CD4-positive, alpha-beta T cell treated with Interferon gamma for 1 hour (primary cell): ENCODE measurements at places on chromosomes 3 and 15.

DNA sequence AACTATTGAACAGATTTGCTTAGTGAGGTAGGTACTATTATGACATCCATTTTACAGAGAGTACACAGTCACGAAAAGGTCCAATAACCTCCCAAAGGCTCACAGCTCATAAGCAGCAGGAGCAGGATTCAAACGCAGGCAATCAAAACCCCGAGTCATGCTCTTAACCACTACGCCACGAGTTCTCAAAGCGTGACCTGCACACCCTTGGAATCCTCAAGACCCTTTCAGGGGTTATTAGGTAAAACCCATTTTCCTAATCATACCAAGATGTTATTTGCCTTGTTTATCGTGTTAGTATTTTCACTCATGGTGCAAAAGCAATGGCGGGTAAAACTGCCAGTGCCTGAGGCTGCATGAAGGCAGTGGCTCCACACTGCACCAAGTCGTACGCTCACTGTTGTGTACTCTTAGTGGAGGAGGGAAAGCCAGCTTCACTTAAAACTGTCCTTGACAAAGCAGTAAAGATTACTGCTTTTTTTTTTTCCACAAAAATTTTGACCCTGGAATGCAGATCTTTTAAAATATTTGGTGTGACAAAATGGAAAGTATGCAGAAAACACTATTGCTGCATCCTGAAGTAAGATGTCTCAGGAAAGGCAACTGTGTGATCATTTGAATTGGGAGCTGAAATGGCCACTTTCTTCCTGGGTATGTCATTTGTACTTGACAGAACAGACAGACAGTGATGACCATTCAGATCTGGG is 96.1 kb downstream of the IGF2BP2 start:
- DNase-seq, result no peak

DNA sequence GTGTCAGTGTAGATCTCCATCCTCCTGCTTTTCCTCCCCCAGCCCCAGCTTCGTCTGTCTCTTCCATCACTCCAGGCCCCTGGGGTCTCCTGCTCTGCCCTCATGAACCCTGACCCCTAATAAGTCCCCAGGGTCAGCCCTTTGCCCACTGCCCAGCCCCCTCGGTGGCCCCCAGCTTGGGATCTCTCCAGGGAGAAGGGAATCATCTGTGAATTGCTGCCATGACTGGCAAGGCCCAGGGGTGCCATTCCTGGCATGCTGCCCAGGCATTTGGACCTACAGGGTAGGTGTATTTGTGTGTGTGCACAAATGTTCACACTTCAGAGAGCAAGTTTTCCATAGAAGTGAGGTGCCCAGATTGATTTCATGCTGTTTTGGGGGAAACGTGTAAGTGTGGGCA is 5.9 kb upstream of the TBC1D21 start:
- DNase-seq, result no peak

DNA sequence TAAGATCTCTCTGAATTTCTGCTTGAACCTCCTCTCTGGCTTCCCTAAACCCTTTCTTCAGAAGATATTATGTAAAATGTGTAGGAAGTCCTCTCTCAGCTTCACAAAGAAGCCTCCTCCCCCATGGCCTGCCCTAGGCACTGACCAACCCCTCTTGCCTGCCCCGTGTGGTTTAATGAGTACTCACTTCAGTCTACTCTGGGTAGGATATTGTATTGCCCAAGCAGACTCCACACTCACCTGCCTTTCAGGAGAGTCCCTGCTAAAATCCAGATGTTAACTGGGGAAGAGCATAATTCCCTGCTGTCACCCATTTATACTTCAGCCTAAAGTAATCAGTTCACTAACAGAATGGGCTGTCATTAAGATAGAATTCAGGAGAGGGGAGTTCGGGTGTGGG is 2.6 kb upstream of the AGBL1 start:
- DNase-seq, result no peak

- no peak for DNase-seq
Measured at GRCh38 chr3:99534951-99535704, 103.3 kb upstream of the COL8A1 start.

DNA sequence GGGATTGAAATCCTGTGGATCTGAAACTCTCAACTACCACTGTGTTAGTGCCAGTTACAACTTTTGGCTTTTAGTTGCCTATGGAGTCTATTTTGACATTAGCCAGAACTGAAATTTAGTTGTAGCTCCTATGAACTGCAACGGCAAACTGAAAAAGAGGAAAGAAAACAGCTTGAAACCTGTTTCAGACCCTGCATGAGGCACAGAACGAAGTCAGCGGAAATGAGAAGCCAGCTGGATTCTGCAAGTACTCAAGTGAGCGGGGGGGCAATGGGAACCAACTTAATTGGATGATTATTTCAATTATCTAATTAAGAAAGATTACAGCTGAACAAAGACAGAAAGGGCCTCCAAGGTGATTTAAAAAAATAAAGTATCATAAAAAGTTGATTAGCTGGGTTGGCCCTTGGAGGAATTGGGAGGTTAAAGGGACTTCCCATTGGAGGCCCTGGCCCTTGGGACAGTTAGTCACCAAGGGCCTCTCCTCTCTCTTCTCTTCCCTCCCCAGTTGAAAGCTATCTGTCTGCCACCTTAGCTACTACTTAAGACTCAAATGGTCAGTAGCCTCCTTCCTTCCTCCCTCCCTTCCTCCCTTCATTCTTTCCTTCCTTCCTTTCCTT is 352.1 kb downstream of the SHQ1 start:
- DNase-seq, result no peak

- no peak for DNase-seq
Measured at GRCh38 chr15:72980661-72981060, 71.6 kb upstream of the NEO1 start.

GRCh38 chr3:183443395-183444385 is 15.3 kb upstream of the MCF2L2 start:
- no peak for DNase-seq

- DNase-seq, result no peak
Measured at GRCh38 chr3:47047673-47048072, 68.2 kb downstream of the NBEAL2 start.

- DNase-seq, result no peak
Measured at GRCh38 chr3:128083396-128083795, 31.2 kb downstream of the SEC61A1 start.

GRCh38 chr3:126552688-126553283 is 5.9 kb downstream of the C3orf22 start:
- DNase-seq, result no peak

GRCh38 chr3:79018671-79019136 is 749.1 kb downstream of the ROBO1 start:
- DNase-seq, result no peak

DNA sequence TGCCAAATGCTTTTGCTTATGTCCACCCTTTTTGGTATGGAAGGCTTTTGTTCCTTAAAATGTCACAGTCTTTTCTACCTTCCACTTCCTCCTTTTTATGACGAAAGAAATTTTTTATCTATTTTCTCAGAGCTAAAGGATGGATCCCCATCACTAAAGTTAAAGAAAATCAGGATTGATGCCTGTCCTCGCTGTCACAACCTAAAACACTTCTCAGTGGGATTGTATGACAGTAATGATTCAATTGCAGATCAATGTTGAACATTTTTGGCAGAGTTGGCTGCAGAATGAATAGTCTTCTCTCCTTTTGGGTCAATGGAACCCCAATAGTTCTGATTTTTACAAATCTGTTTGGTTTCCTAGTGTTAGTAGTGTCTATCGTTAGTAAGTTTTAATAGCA is 549.8 kb upstream of the ROBO2 start:
- DNase-seq, result no peak

GRCh38 chr3:119557877-119558269 is 1.5 kb downstream of the CD80 start:
- no peak for DNase-seq

DNA sequence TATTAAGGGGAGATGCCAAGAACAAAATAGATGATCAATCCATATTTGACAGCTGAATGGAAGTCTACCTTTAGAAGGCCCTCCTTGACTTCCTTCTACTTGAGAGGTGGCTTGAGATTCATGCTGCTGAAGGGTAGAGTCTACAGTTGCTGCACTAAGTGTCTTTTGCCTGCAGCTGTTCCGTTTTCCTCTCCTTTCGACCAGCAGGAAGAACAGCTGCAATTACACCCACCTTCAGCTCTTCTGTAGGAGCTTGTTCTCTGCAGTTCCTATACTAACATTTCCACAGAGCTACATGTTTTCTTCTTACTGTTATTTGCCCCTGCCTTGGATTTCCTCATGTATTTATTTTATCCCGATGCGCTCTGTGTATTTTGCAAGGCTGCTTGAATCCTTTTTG is 79.1 kb downstream of the ARRDC4 start:
- DNase-seq, result no peak

DNA sequence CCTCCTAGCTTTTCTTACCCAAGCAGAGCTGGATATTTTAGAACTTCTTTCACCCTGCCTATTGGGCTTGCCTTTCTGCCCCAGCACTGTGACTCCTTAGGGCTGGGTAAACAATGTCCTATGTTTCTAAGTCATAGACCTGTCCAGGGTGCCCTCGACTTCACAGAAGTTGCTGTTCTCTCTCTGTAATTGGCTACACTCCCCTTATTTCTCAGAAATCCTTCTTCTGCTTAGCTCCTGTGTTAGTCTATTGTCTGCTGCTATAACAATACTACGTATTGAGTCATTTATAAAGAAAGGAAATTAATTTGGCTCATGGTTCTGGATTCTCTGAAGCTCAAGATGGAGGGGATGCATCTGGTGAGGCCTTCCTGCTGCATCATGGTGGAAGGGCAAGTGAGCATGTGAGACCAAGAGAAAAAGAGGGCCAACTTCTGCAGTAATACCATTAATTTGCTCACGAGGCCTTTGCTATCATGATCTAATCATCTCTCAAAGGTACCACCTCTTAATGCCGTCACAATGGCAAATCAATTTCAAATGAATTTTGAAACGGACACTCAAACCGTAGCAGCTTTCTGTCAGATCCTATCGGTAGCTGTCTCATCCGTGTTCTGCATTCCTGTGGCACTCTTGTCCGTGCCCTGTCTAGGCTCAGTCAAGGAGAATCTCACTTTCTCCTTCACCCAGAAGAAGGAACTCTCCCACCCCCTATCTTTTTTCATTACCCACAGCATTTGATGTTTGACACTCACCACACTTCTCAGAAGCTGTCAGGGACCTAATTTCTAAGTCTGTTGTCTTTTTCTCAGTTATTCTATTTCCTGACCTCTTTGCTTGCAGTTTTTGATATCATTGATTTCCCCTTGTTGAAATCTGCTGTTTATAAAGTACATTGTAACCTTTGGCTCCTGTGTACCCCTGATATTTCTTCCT is 22.3 kb upstream of the GPR171 start:
- DNase-seq, result no peak

DNA sequence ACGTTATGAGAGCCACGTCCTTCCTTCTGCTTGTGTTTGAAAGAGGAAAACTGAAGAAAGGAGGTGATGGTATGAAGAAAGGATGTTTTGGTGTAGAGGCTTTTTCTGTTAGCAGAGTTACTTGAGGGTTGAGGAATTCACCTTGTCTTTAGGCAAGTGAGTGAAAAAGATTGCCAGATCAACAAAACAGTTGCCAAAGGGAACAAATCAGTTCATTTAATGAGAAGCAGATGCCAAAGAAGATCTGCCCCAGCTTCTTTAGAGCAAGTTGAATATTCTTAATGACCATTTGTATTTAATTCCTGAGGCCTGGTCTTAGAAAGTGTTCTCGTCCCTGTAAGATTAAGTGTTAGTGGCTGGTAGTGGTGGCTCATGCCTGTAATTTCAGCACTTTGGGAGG is 2.6 kb downstream of the CHCHD6 start:
- no peak for DNase-seq

DNA sequence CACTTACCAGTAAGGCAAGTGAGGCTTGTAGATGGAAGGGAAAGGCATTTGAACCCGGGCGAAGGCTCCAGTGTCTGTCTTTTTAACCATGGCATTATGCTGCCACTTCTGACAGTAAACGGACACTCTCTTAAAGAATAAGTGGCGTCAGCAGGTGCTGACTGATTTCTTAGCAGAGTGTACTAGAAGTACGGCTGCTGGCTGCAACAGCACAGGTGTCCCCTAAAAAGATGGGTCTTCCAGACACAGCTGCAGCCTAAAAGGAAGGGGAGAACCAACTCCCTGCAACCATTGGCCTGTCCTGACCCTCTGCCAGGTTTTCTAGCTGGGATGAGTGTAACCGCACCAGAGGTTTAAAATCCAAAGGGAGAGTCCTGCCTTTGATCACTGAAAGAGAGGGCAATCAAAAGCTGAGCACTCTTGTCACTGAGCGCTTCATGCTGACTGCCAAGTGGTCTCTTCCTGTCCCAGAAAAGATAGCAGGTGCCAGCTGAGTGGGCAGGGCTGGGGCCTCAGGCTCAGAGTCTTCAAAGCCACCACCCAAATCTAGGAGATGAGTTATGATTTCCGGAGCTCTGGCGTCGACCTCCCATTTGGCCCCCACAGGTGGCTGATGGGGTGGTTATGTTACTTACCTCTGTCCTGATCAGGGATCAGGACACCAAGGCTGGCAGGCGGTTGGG is 255.8 kb downstream of the SLCO3A1 start:
- DNase-seq, result no peak

- DNase-seq, result no peak
Measured at GRCh38 chr3:14253707-14254382, 75.2 kb downstream of the LSM3 start.

- no peak for DNase-seq
Measured at GRCh38 chr3:149134575-149134974, 5.1 kb downstream of the HPS3 start.

GRCh38 chr3:89851974-89852621 is 744.7 kb downstream of the EPHA3 start:
- DNase-seq, result no peak

DNA sequence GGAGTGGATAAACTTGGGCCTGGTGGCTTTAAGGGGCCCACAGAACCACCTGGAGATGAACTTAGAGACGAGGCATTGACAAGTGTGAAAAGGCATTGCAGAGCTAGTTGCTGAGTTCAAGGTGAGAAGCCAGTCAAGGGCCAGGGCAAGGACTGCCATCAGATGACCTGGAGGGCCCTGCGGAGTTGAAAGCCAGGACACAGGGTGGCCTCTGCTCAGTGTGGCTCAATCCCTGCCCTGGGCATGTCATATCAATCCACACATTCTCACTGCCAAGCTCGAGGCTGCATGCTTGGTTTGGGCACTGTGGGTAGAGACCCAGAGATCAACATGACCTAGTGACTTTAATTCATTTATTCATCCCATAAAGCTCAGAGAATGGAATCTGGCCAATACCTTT is 9.2 kb downstream of the PAQR5 start:
- no peak for DNase-seq
